Smooth muscle cell of trachea (primary cell): ENCODE measurements at places on chromosomes 16 and 17. TPM values are rescaled to one million over a fixed set of nuclear protein-coding genes. Genes with fewer than 3 reads are reported as not detected.

Gene STRADA
- total RNA-seq: 21.5 and 28.2 TPM in 2 replicates

Gene ABI3
- total RNA-seq: 0.17 TPM in 1 of 2 replicates, not detected in the other

Gene RAMP2
- total RNA-seq: not detected in 2 replicates

Gene AARS1
- 188 and 258 TPM in 2 replicates for total RNA-seq

Gene ZMYND15
- 0.15 and 0.33 TPM in 2 replicates for total RNA-seq

Gene PRR35
- total RNA-seq: not detected in 2 replicates

Gene PLD6
- total RNA-seq: 3.1 and 4.5 TPM in 2 replicates

Gene GCGR
- total RNA-seq: not detected in 2 replicates

Gene USP32
- 68.8 and 84.1 TPM in 2 replicates for total RNA-seq

Gene TBC1D3I
- not detected in 2 replicates for total RNA-seq

Gene UTS2R
- total RNA-seq: 0.15 TPM in 1 of 2 replicates, not detected in the other

Gene ORMDL3
- total RNA-seq: 50.5 and 81.0 TPM in 2 replicates

Gene CDRT15
- total RNA-seq: not detected in 2 replicates

Gene SBK1
- under 0.01 TPM in 1 of 2 replicates, not detected in the other for total RNA-seq

Gene JMJD6
- 20.5 and 22.0 TPM in 2 replicates for total RNA-seq

Gene MAPT
- total RNA-seq: 0.44 and 1.2 TPM in 2 replicates

Gene CACNG1
- not detected in 2 replicates for total RNA-seq

Gene PROCA1
- total RNA-seq: 1.9 and 3.1 TPM in 2 replicates

Gene SLC47A1
- total RNA-seq: 0.15 and 0.50 TPM in 2 replicates

Gene DLX4
- not detected in 2 replicates for total RNA-seq

Gene COX10
- total RNA-seq: 14.4 and 18.2 TPM in 2 replicates

Gene ITGAX
- 0.15 and 0.17 TPM in 2 replicates for total RNA-seq

Gene HOXB1
- total RNA-seq: not detected in 2 replicates

Gene CFAP97D1
- total RNA-seq: under 0.01 TPM in 1 of 2 replicates, not detected in the other

Gene RAPGEFL1
- total RNA-seq: 1.2 and 2.5 TPM in 2 replicates

Gene NPIPB8
- 0.15 TPM in 1 of 2 replicates, not detected in the other for total RNA-seq

Gene CCL2
- total RNA-seq: 2.3 and 50.4 TPM in 2 replicates

Gene ST6GALNAC1
- total RNA-seq: not detected in 2 replicates

Gene STAC2
- not detected in 2 replicates for total RNA-seq

Gene GP1BA
- total RNA-seq: not detected in 2 replicates

Gene CCDC144A
- 4.2 and 10.9 TPM in 2 replicates for total RNA-seq

Gene MT4
- total RNA-seq: not detected in 2 replicates

Gene BLTP2
- 154 and 173 TPM in 2 replicates for total RNA-seq

Gene SULT1A2
- 0.15 TPM in 1 of 2 replicates, not detected in the other for total RNA-seq

Gene CCL4L2
- not detected in 2 replicates for total RNA-seq

Gene GAST
- not detected in 2 replicates for total RNA-seq

Gene RAB37
- total RNA-seq: 0.83 and 0.87 TPM in 2 replicates

Gene OR2C1
- total RNA-seq: 0.83 TPM in 1 of 2 replicates, not detected in the other

Gene PDIA2
- not detected in 2 replicates for total RNA-seq

Gene RCVRN
- under 0.01 TPM in 1 of 2 replicates, not detected in the other for total RNA-seq

Gene ASPHD1
- 6.5 and 7.7 TPM in 2 replicates for total RNA-seq

Gene KRT31
- total RNA-seq: not detected in 2 replicates
